ENCODE measurements at places on chromosomes 5 and 9.
A peak's percentile ranks its signal among the peaks of the same experiment; 100 is the strongest.

DNA sequence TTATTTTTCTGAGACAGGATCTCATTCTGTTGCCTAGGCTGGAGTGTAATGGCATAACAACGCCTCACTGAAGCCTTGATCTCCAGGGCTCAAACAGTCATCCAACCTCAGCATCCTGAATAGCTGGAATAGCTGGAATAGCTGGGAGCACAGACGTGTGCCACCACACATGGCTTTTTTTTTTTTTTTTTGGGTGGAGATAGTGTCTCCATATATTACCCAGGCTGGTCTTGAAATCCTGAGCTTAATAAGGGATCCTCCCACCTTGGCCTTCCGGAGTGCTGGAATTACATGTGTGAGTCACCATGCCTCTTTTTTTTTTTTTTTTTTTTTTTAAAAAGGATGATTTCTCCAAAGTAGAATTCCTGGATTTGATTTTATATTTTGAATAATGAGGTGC, 60.7 kb downstream of the NSD1 start:
- DNase-seq = no peak

DNA sequence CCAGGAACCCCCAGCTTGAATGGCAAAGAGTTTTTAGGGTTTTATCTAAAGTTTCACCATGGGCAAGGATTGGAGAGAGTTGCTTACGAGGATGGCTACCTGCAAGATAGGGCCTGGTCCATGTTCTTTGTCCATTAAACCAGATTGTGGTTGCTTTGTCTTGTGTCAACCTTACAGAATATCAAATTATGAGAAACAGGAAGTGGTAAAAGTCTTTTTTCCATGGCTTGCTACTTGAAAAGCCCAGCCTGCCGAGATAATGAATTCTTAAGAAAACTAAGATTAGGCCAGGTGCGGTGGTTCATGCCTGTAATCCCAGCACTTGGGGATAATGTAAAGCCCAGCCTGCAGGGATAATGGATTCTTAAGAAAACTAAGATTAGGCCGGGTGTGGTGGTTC, 24.4 kb downstream of the ZNF474 start:
- no peak for DNase-seq

DNA sequence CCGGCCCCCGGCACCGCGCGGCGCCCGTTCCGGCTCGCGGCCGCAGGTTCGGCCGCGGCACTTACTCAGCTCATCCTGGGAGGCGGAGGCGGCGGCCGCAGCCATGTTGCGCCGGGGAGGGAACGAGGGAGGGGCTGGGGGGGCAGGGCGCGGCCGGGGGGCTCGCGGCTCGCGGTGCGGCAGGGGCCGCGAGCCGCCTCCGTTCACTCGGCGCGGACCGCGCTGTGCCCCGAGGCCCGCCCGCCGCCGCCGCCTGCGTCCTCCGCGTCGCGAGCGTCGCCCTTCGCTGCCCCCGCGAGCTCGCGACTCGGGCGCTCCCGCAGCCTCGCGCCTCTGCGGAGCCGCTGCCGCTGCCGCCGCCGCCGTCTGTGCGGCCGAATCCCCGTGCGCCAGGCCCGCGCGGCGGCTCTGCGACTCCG, 735 bp downstream of the ECPAS start:
- no peak for DNase-seq

GRCh38 chr5:123721675-123722276, 209.8 kb downstream of the CSNK1G3 start:
- no peak for DNase-seq

DNA sequence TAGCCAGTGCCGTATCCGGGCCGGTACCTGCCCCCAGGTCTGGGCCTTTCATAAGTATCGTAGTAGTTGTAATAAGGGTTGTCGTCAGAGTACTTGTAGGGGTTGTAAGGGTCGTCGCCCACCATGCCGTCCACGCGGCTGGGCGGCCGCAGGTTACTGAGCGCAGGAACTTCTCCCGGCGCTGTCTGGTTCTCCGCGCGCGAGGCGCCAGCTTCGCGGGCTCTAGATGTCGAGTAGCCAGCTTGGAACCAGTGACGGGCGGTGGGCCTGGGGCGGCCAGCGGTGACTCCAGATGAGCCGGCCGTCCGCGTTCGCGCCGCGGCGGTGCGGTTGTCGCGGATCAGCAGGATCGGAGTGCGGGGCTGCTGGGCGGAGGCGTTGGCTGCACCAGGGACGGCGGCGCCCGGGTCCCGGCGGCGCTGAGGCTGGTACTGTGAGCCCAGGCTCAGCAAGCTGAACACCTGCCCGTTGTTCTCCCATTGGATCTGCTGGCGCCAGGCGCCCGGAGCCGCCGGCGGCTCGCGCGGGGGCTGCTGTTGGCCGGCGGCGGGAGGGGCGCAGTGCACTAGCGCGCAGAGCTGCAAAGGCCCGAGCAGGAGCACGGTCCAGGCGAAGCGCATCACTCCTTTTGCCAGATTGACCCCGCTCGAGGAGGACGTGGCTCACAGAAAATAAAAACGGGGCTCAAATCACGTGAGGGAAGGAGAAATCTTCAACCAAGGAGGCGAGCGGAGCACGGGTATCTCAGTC, 518 bp downstream of the LOX start:
- DNase-seq = no peak

DNA sequence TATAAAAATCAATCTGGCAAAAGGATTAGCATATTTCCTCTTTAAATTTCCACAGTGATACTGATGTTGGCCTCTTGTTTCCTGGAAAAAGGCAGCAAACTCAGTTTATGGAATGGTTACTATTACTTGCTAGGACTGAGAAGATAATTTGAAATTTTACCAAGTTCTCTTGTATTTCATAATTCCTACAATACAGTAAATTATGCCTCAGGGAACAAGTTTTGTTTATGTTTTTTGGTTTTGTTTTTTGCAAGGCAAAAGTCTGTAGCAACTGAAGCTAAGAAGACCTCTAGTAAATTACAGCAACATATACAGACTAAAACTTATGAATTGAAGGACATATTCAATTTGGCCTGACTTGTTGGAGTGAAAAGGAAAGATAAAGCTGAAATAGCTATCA, 30.2 kb upstream of the SLCO6A1 start:
- no peak for DNase-seq

- DNase-seq = no peak
Measured at GRCh38 chr5:352639-353611, 31.4 kb downstream of the AHRR start.

DNA sequence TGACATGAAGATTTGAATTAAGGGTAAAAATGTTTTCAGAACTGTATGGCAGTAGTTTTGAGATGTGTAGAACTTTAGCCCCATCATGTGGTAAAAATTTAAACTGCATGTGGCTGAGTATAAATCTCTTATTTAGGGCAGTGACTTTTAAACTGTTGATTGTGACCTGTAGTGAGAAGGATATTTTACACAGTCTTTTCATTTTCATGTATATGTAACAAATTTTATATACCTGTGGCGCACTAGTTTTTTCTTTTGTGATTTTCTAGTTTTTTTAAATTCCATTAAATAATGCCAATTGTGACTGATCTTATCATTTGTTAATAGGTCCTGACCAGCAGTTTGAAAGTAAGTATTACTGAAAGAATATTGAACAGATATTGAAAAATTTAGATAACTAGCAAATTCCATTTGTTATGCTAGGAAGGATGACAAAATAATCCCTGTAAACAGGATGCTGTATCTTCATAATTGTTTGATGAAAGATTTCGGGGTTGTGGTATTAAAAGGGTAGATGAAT, 47.2 kb downstream of the GPBP1 start:
- DNase-seq = no peak

GRCh38 chr9:123834218-123834888, 95.6 kb downstream of the DENND1A start:
- no peak for DNase-seq

DNA sequence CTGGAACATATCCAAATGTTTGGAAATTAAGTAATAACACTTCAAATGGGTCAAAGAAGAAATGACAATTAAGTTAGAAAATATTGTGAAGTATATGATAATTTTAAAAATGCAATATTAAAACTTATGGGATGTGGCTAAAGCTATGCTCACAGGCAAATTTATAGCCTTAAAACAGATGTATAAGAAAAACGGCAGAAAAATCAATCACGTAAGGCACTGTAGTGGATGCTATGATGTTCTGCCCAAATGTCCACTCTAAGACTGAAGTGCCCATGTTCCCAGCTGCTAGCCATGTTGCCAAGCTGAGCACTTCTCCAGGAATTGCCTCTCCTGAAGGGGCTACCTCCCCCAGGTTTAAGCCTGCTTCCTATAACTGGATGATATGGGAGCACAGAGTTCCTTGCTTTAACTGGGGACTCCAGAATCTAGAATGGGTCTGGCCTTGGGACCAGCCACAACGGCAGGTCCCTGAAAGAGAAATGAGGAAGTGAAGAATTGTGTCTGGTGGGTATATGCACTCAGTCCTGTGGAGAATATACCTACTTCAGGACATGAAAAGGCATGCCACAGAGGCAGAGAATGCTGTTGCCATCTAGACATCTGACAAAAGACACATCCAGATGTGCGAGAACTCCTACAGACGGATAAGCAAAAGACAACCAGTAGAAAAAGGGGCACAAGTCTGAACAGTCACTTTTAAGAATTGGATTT, 78.2 kb upstream of the RXRA start:
- DNase-seq = no peak

DNA sequence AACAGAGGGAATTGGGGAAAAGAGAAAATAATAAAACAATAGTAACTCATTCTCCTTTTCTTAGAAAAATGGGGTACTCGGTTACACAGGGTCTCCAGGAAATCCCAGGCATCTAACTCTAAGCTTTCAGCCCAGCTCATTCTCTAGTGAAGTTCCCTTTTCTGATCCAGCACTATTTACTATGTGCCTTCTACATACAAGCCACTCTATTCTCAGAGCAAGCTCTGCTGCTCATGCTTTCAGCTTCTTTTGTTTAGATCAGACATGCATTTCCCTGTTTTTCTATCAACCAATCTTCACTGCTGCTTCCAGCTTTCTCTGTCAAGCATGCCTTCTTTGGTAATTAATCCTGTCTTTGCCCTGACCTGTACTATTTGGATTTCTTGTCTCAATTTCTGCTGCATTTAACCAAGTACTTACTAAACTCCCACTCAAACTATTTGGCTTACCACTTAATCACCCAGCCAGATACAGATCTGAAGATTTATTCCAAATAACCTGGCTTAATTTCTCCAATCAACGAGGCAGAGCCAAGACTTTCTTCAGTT, 25.3 kb downstream of the OSMR start:
- DNase-seq = no peak

GRCh38 chr9:35771534-35771933, 17.5 kb upstream of the MSMP start:
- DNase-seq = no peak

DNA sequence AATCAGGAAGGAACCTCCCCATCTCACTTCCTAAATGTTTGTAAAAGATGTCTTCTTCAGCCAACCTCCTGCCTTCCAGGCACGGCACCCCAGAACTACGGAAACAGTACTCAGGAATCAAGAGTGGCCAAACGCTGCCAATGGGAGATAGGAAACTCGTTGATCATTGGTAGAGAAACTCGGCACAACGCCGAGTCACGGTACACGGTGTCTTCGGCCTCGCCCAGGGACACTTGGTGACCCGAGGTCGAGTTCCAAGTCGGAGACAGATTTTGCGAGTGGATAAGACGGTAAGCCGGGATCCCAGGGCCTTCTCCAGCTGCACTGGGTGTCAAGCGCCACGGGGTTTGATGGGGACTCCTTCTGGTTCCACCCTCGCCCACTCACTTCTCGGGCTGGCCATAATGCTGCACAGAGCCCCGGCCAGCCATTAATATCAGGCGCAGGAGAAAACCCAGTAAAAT, 343 bp downstream of the KIAA0825 start:
- DNase-seq = peak; percentile 7

DNA sequence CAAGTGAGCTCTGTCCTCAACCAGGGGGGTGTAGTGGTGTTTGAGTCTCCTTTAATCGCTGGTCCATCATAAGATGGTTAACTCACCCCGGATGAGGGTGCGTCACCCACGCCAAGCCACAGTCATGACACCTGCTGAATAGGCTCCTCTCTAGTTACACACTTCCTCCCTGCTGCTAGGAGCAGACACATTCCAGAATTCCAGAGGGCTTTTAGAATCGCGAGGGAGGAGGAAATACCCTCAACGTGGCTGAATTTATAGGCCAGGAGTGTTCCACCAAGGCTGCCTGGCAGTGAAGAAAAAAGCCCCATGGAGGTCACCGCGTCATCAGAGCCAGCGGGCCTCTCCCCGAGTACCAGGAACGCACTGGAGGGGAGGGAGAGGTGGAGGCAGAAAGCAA, 5.1 kb downstream of the GLRX start:
- no peak for DNase-seq

DNA sequence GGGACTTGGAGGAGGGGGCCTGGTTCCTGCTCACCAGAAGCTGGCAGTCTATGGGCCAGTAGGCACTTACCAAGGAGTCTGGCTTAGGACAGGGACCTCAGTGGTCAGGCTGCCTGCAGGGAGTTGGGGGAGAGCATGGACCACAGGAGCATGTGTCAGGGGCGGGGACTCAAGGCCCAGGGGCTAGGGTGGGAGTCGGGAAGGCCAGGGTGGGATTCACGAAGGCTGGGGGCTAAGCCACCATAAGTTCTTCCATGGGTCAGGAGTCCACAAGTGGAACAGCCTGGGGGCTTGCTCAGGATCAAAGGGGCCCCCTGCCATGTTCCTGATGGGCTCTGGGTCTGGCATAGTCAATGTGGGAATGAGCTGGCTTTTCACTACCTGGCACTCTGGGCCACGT, 11.5 kb upstream of the SLC25A48 start:
- no peak for DNase-seq

GRCh38 chr9:127336506-127337352, 60.2 kb upstream of the SLC2A8 start:
- DNase-seq = no peak

- DNase-seq = no peak
Measured at GRCh38 chr5:123754908-123755307, 242.9 kb downstream of the CSNK1G3 start.

- no peak for DNase-seq
Measured at GRCh38 chr5:159884917-159885620, 31.2 kb upstream of the ADRA1B start.

DNA sequence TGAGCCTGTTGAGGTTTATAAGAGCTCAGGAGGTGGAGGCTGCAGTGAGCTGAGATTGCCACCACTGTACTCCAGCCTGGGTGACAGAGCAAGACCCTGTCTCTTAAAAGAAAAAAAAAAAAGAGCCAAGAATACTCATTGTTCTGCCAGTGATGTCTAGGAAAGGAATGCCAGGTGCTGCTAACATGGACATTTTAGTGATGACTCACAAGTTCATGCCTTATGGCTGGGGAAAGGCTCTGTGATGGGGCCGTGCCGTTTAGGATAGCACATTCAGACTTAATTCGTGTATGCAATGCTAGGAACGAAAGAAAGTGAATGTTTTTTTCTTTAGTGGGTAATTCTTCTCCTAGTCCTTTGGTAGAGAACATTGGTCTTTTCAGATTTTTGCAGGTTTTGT, 134.2 kb downstream of the ARHGAP26 start:
- DNase-seq = no peak

GRCh38 chr5:177312649-177313181, 1.0 kb upstream of the MXD3 start:
- DNase-seq = peak; percentile 7

GRCh38 chr9:95090023-95090791, 227.3 kb downstream of the FANCC start:
- DNase-seq = no peak

GRCh38 chr9:84893419-84894128, 224.0 kb downstream of the NTRK2 start:
- no peak for DNase-seq

GRCh38 chr9:92632641-92633040, 37.3 kb downstream of the IPPK start:
- no peak for DNase-seq

Data from NCI-H187 treated with DMSO at 0.1 percent for 48 hours (cell line).